A172 (cell line): ENCODE measurements at places on chromosomes 5 and 9. TPM values are rescaled to one million over a fixed set of nuclear protein-coding genes. Genes with fewer than 3 reads are reported as not detected.

TSSK1B gene
- not detected in 2 replicates for total RNA-seq

CCNO gene
- 4.1 and 4.9 TPM in 2 replicates for total RNA-seq

CD274 gene
- 1.4 and 2.2 TPM in 2 replicates for total RNA-seq

DNA sequence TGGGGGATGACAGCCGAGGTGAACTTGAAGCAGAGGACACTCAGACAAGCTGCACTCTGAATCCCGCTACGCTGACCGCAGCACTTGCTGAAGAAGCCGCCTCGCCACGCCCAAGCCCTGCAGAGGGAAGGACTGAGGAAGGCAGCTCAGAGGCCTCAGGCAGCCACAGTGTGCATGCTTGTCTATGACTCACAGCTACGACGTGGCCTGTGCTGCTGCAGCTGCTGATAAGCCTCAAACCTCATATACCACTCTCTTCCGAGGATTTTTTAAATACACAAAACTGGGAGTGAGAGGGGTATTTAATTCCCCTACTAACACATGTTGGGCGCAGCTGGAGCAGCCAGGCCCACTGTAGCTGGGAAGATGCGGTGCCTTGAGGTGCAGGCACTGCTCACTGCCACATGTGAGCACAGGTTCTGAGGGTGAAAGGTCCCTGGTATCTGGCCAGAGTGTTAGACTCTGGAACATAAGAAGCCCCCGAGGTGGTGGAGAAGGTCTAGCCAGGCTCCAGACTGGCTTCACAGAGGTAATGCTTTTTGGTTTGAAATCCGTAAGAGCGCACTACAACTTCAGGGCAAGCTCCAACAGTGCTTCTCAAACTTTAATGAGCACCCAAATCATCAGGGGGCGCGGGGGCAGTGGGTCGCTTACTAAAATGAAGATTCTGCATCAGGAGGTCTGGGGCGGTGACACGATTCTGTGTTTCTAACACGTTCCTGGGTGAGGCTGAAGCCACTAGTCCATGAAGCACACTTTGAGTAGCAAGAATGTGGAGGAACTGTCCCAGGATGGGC lies 196.8 kb downstream of the AUH start:
- DNase-seq: peak; percentile 99

GRCh38 chr9:136928591-136928990 lies 15.9 kb downstream of the FBXW5 start:
- no peak for DNase-seq
